ENCODE measurements at places on chromosomes 2 and 18.

DNA sequence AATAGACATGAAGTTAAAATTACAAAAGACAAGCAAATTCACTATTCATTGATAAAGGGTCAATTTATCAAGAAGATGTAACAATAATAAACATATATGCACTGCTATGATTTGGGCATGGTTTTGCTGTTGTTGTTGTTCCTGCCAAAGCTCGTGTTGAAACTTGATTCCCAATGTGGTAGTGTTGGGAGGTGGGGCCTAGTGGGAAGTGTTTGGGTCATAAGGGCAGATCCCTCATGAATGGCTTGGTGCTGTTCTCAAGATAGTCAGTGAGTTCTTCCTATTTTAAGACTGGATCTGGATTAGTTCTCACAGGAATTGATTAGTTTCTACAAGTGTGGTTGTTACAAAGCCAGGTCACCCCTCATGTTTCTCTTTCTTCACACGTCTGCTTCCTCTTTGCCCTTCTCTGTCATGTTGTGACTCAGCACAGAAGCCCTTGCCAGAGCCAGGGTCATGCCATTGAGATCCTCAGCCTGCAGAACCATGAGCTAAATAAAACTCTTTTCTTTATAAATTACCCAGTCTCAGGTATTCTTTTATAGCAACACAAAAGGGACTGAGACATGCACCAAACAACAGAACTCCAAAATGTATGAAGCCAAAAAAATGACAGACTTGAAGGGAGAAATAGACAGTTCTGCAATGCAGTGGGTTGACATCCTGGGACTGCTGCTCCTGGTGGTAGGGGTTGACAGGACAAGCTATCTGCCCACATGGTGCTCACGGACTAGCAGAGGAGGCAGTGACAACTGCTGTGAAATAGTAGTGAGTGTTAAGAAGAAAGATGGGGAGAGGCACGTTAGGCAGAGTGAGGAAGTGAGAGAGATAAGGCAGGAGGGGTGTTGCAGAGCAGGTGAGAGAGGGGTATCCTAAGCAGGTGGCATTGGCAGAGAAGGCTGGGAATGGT, 18.6 kb upstream of the SKA1 start:
- peak; percentile 30 for DNase-seq

- peak; percentile 32 for DNase-seq
Measured at GRCh38 chr2:174632841-174633622, 35.4 kb upstream of the WIPF1 start.

DNA sequence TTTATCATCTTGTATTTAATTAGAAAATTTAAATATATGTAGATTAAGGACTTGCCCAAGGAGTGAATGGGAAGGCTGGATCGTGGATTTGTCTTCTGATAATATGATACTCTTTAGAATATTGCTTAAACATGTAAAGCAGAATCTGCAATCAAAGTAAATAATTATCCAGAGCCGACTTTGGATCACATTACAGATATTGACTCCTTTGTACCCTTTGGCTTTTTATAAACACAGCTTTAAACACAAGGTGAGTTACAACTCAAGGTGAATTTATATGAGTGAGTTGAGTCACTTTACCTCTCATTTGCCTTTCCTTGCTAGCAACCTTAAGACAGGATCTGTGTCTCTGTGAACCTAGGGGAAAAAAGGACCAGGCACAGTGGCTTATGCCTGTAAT, 37.7 kb upstream of the SLC25A52 start:
- no peak for DNase-seq

GRCh38 chr2:221518201-221518934, 53.7 kb downstream of the EPHA4 start:
- peak; percentile 24 for DNase-seq

GRCh38 chr2:201930831-201931230, 102.8 kb upstream of the FZD7 start:
- DNase-seq: no peak

- DNase-seq: no peak
Measured at GRCh38 chr18:45774065-45774521, 50.1 kb downstream of the SLC14A1 start.

- DNase-seq: no peak
Measured at GRCh38 chr18:23761941-23762340, 72.7 kb downstream of the LAMA3 start.
